ENCODE measurements at places on chromosomes 12 and 14.

DNA sequence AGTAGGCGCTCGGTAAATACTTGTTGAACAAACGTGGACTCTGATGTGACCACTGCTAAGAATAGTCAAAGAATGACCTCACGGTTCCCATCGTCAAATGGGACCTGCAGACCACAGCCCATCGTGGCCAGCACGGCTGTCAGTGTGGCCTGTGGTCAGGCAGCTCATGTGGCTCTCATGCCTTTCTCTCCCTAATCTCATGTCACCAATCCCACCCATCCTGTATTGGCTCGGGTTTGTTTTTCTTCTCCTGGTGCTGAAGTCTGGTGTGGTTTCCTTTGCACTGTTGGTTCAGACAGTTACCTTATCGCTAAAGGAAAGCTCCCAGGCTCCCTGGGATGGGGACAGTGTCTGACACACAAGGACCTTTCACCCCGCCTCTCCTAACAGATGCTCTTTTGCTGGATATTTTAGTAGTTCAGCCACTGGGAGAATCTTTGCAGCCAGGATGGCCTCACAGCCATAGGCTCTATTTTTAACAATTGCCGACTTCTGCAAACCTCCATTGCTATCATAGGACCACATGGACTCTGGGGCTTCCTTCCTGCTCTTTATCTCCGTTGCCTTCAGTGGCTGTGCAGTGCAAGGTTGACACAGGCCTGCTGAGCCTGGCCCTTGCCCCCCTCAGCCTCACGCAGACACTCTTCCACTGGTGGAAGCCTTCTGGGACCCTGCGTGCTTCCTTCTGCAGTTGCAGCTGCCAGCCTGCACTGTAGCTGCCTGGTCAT, 293.1 kb upstream of the FKBP4 start:
- no peak for DNase-seq

DNA sequence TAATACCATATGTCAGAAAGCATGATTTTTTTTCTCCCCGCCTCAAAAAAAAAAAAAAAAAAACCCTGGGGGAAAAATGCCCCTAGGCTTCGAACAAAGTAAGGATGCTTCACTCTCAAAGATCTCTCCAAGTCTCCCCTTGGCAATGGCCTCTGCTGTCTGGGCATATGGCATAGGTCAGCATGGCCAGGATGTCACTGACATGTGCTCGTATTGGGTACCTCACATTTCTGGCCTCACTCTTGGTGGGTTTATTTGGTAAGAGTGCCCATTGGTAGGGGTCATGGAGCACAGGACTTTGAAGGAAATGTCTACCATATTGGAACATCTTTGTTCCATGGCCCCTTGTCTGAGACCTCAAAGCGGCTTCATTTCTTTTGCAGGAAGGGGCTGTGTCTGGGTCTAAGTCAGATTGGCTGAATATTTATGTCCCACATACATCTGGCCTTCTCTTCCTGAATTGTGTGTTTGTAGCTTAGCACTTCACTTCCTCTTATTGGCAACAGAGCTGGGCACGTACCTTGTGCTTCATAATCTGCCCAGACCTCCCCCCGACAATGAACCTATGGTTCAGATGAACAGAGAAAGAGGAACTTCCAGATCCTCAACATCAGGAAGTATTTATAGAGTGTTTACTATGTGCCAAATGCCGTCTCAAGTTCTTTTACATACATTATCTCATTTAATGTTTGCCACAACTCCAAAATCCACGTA, 36.3 kb upstream of the OAS1 start:
- DNase-seq: no peak

GRCh38 chr12:50603817-50604639, 99.2 kb downstream of the DIP2B start:
- DNase-seq: no peak

DNA sequence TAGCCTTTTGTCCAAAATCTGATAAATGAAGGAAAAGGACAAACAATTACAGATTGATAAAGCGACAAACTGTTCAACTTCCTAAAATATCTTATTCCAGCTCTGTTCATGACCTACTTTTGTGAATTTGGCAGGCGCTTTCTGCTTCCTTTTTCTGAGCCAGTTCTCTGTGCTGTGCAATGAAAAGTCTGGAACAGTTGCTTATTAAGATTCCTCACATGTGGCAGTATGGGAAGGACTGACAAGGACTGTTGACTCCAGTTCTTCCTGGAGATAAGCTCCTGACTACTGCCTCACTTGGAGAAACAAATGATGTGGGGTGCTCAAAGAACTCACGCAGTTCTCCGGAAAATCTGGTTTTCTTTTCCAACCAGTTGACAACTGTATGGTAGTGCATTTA, 58.3 kb upstream of the ANP32D start:
- DNase-seq: no peak

GRCh38 chr14:96461950-96462798, 40.0 kb upstream of the PAPOLA start:
- no peak for DNase-seq

GRCh38 chr12:105319691-105320209, 10.7 kb upstream of the C12orf75 start:
- no peak for DNase-seq

GRCh38 chr14:98160901-98161300, 1111.1 kb downstream of the BCL11B start:
- DNase-seq: no peak

GRCh38 chr14:95518045-95518751, 1.7 kb upstream of the SYNE3 start:
- no peak for DNase-seq

DNA sequence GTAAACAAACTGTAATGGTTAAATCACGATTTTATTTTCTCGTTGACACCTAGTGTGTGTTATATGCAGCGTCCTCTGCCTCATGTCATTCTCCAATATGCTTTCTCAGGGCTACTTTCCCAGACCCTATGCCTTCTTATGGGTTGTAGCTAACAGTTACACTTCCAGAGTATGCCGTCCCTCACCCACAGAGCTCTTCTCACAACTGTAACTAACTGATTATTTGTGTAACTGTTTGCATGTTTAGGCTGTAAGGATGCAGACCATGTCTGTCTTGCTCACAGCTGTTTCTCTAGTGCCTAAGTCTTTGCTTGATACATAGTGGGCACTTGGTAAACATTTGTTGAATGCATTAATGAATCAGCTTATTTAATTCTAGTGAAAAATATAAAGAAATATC, 417.5 kb downstream of the ZFP36L1 start:
- no peak for DNase-seq

DNA sequence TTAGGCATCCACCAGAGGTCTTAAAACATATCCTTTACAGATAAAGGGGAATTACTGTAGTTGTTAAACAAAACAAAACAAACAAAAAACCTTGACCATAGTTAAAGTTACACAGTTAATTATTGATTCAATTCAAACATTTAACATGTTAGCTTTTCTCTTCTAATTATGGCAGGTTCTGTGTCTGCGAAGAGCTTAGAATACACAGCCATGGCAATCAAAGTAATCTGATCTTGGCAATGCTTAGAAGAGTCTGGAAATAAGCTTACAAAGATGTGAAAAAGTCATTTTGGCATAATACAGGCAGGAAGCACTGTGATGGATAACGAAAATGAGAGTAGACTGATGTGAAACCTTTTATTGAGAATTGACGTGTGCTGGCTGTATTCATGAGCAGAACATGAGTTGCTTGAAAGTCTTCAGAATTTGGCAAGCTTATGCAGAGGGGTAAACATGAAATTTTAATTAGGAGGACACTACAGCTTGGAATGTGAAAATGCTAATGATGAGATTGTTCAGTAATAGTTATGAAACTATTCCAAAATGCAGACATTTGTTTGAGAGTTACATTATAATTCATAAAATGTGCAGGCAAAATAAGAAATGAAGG, 629.6 kb downstream of the FSCB start:
- DNase-seq: no peak

GRCh38 chr14:77023001-77023996, 5.2 kb downstream of the IRF2BPL start:
- DNase-seq: no peak

GRCh38 chr12:104786352-104786751, 171.7 kb downstream of the SLC41A2 start:
- no peak for DNase-seq

- DNase-seq: no peak
Measured at GRCh38 chr12:54662026-54662425, 13.9 kb upstream of the DCD start.

GRCh38 chr14:32565256-32565655, 236.2 kb downstream of the AKAP6 start:
- DNase-seq: no peak

DNA sequence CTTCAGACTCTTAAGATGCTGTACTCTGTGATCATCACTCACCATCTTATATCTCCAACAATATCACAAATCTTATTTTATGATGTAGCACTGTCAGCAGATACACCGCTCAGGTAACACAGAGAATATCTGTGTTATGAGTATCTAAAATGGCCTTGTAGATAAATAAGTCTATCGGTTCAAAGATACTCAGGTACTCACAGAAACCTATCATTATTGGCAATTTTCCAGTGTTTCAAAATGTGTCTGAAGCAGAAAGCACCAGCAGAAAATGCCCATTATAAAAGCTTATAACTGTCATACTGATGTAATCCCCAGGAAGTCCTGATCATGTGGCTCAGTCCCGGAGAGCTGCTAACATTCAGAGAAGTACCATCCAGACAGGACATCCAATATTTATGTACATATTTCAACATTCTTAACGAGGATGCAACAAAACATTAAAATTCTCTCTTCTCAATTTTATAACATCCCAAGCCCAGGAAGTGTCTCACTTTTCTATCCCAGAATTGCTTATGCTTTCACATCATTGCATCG, 190.7 kb upstream of the LMNTD1 start:
- DNase-seq: no peak

GRCh38 chr14:73264885-73265720, 27.8 kb downstream of the PAPLN start:
- DNase-seq: no peak

GRCh38 chr12:99055299-99055698, 410.2 kb downstream of the APAF1 start:
- no peak for DNase-seq

GRCh38 chr14:67240168-67240932, 885 bp upstream of the PALS1 start:
- no peak for DNase-seq

DNA sequence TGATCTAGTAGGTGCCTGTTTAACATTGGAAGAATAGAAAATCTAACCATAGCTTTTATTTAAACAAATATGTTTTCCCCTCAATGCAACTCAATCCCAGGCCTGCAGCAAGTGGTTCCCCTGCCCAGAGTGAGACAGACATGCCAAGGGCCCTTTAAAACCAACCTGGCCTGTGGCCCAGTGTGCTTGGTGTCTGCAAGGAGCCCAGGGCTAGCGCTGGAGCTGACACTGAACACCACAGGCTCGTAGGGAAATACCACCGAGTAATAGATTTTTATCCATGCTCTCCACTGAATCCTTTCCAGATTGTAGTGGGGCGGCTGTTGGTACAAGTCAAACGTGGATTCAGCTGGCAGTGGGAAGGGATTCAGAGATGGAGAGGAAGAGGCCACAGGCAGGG, 95.6 kb upstream of the NRXN3 start:
- no peak for DNase-seq

Measured in stimulated activated CD4-positive, alpha-beta T cell treated with anti-CD3 and anti-CD28 coated beads, Interleukin-12 subunit alpha, Interleukin-12 subunit beta, amount 100 ng/mL, for 24 hours (primary cell).